ENCODE measurements at places on chromosomes 3 and 15.

DNA sequence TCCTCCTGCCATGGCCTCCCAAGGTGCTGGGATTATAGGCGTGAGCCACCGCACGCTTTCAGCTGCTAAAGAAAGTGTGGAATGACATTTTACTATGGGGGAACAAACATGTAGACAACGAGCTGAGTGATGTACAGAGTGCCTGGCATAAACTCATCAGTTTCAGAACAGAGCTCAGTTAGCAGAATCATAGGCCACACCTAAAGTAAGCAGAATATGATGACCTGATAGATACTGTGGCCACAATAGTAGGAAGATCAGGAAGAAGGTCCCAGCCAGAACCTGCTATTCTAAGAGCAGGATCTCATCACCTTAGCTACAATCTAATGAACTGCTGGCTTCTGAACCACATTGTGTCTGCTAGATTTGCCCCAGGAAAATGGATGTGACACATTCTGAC, 158.3 kb downstream of the TPRG1 start:
- no peak for DNase-seq

GRCh38 chr3:128501431-128501830, 8.4 kb upstream of the GATA2 start:
- DNase-seq: no peak

DNA sequence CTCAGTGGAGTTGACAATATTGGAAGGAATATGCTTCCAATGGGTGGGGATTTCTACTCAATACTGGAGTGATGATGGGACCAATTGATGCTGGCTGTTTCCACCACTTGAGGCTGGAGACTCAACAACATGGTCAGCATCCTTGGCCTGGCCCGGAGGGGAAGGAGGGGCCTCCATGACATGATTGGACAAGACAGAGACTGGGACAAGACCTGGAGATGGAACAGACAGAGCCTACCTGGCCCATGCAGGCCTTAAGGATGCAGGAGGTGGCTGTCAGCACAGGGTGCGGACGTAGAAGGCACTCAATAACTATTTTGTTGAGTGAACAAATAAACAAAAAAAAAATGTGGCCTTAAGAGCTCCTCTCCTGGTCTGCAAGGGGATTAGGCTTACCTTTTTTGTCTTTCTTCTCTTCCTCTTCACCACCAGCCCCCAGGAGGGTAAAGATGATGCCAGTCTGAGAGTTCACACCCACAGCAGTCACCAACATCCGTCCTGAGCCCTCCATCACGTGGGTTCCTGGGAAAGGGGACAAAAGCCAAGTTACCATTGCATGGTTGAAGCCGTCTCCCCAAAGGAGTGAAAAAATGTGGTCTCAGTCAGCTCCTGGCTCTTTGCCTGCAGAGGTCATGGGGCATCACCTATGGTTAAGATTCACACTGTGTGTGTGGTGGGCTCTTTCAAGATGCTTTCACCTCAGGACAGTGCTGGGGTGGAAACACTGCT, 67.1 kb upstream of the SEC13 start:
- no peak for DNase-seq

- DNase-seq: no peak
Measured at GRCh38 chr3:111385971-111386495, 156.0 kb upstream of the CD96 start.

DNA sequence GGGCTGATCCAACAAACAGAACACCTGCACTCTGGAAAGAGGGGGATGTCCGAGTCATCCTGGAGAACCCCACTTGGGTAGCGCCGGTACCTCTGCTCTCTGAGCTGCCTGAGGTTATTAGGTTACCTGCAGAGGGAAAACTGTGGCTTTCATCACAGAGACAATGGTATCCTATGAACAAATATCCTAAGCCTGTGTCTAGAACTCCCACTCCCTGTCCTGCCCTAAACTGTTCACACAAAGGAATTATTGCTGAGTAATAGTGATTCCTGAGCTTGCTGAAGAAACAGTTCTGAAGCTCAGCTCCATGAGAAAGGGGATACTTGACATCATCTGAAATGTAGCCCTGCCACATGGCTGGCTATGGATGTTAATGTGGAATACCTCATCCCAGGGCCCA, 31.9 kb upstream of the WNT5A start:
- no peak for DNase-seq

DNA sequence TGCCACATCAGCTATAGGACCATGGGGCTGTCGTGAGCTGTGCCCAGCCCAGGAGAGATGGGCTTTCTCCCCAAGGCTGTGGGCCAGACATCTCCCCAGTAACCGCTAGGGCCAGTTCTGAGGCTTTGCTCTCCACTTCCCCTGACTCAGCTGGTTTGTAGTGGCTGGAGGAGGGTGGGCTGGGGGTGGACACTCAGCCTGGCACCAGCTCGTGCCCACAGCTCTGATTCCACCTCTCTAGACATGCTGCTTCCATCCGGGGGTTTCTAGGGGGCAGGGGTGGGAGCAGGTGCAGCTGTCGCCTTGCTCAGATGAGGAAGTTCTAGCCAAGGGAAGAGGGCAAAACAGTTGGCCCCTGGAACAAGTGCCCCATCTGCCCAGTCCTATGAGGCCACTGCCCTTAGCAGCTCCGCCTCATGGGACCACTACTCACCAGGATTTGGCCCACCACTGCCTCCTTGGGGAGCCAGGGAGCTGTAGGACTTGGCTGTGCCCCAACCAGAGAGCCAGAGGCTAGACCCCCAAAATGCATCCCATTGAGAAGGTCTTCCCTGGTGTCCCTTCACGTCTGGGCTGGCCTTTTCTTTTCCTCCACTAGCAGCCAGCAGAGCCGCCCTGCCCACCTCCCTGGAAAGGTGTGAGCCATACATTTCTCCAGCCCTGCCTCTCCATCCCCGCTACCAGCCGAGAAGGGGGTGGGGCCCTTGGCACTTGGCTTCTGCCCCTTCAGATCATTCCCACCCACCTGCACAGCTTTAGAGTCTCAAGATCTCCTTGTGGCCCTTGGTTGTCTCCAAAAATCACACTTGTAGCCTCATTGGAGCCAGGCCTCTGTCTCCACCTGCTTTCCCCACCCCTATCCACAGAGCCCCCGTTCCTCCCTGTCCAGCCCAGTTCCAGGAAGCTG, 9.9 kb downstream of the GLYCTK start:
- DNase-seq: no peak

DNA sequence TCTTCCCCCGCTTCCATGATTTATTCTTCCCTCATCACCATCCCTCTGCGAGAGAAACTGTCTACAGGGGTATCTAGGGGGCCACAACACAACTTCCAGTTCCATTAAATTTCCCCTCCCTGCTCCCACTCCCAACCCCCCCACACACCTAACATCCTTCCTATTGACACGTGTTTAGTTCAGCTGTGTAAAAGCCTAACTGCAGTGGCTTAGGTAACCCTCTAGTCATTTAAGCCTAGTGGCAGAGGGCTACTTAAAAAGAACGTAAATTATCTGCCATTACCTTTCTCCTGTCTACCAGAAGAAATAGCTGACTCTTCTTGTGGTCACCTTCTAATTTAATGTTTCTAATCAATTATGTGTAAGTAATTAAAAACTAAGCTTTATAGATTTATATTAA, 56.3 kb downstream of the ZNF148 start:
- no peak for DNase-seq

DNA sequence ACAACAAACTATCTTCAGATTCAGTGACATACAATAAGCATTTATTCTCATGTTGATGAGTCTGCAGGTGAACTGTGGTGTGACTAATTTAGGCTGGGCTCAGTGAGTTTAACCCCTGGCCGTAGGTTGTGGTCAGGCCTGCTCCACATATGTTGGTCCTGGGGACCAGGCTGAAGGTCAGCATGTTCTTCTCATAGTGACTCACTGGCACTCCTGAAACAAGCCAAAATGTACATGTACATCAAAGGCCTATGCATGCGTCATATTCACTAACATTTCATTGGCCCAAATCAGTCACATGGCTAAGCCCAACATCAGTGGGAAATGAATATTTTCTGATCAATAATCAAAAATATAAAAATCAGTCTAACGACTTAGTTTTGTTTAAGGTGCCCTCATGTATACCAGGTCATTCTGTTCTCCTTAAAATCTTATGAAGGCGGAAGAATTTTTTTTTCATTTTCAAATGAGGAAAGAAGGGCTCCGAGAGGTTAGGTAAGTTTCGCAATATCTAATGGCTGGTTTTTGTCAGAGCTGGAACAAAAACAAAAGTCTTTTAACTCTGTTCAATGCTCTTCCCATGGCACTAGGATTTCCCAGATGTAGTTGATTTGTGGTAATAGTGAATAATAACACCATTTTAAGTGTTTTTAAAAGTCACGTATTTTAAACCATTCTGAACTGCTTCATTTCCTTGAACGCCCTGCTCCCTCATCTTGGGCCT, 148.5 kb downstream of the MFSD1 start:
- DNase-seq: no peak

DNA sequence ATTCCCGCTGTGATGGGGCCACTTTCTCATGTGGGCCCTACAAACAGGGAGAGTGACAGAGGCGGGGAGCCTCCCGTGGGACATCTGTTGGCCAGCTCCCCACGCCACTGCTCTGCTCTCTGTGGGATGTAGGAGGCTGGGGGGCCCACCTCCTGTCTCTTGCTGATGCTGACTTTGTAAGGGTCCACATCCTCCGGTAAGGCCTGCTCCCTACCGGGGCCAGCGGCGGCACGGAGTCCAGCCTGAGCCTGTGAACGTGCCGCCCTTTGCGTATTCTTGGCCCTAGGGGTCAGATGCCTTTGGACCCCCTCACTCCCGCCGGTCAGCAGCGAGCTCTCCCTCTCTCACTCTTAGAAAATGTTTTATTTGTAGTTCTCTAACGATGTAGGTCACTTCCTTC, 153.2 kb downstream of the LRRC28 start:
- no peak for DNase-seq

DNA sequence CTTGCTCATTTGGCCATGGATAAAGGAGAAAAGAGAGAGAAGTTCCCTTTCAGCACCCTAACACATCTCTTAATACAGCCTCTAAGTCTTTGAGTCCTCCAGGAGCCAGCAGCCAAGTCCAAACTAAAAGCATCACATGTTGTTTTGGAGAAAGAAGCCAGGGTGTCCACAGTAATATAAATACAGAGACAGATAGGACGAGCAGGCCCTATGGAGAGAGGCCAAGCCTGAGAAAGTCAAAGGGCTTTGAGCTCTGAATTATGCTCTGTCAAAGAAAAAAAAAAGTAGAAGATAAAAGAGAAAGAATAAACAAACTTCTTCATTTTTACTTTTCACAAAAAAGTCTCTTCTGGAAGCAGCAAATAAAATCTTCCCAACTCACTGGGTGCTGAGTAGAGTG, 92.4 kb upstream of the THBS1 start:
- no peak for DNase-seq

- DNase-seq: no peak
Measured at GRCh38 chr15:94238539-94239118, 7.3 kb downstream of the MCTP2 start.

All from stimulated activated naive CD8-positive, alpha-beta T cell treated with anti-CD3 and anti-CD28 coated beads, Interleukin-15, Interleukin-2, amounts not matched to agents 100 U/mL and 50 U/mL, for 24 hours (primary cell).